ENCODE measurements at places on chromosomes 11 and 22.

DNA sequence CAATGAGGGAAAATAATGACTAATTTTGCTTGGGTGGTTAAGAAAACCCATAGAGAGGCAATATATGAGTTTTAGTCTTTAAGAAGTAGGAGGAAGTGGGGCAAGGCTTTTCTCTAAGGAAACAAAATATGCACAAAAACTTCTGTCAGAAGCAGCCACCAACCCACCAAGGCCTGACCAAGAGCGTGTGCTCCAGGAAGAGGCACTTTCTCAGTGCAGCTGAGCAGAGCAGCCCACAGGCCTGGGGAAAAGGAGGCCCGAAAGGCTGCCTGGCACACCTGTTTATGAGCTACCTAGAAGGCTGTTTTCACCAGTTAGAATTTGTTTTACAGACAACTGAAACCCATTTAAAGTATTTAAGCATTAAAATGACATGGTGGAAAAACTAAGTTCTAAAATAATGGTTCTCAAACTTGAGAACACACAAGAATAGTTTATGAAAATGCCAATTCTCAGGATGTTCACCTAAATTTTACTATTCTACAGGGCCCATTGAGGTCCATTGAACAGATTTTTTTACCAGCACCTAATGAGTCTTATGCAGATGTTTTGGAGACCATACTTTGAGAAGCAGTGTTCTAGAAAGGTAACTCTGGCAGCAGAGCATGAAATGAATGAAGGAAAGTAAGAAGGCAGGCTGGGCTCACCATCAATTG is 160.5 kb upstream of the DDI1 start:
- no peak for DNase-seq

GRCh38 chr11:68317147-68317785 is 4.9 kb downstream of the LRP5 start:
- no peak for DNase-seq

- no peak for DNase-seq
These were observed 1.4 kb downstream of the TMEM123 start for GRCh38 chr11:102451041-102451680.

DNA sequence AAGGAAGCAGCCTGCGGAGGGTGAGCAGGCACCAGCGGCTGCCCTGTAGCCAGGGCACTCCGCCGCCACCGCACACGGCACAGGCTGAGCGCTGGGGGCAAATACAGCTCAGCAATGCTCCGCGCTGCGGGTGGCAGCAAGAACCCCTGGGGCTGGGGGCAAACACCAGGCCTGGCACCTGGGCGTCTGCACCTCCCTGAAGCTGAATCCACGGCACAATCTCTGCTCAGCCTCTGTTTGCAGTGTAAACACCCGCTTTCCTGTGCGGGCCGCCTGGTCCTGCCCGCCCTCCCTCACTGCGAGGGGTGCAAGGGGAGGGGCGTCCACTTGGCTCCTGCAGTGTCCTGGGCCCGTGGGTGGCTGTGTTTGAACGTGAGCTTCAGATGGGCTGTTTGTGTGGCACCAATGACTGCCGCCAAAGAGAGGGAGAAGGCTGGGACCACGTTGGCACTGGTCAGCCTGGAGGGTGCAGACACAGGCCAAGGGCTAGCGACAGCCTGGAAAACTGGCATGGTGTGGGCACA is 14.8 kb upstream of the MPPED1 start:
- peak; percentile 80 for DNase-seq

- DNase-seq, result no peak
These were observed 727.4 kb downstream of the DLG2 start for GRCh38 chr11:84899740-84900139.

DNA sequence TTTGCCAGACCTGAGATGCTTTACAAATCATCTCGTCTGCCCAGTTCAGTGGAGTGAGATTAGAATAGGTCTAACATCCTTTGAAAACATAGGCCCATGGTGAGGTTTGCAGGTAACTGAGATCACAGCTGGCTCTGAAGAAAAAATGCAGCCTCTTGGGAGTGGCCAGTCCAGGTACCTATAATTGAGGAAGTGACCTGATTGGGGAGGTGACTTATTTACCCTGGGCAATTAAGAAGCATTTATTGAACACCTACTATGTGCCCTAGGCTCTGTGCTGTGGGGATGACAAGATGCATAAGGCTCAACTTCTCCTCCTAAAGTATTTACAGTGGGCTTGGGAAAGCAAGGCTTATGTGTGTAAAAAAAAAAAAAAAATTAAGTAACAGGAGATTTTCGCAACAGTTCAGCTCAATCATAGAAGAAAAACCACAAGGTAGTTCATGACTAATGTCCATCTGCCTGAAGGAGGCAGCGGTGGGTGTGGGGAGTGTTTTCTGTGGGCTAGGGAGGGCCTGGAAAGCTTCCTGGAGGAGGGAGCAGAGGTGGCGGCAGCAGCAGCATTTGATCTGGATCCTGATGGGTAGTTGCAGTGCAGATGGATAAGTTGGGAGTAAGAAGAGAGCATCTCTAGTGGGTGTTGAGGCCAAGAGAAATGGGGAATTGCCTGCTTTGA is 16.1 kb downstream of the MICAL2 start:
- DNase-seq, result no peak

DNA sequence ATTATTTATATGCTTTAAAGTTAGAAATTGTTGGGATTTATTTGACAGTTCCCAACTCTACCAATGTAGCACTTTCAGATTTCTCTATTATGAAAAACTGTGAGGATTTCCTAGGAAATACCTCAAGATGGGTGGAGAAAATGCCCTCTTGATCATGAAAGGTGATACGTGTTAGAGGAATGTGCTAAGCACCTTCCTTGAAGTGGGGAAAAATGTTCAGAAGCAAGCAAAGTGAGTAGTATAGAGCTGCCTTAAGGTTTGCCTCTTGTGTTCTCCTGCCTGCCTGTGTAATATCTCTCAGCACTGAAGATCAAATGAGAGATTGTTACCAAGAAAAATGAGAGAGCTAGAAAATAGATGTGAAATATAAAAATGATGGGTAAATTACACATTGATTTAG is 58.2 kb downstream of the YAP1 start:
- DNase-seq, result no peak

- no peak for DNase-seq
These were observed 21.6 kb upstream of the GRK3 start for GRCh38 chr22:25542720-25543402.

All from COR-L47 (cell line).